Skeletal muscle cell (primary cell): ENCODE measurements at places on chromosomes 2 and 18.

DNA sequence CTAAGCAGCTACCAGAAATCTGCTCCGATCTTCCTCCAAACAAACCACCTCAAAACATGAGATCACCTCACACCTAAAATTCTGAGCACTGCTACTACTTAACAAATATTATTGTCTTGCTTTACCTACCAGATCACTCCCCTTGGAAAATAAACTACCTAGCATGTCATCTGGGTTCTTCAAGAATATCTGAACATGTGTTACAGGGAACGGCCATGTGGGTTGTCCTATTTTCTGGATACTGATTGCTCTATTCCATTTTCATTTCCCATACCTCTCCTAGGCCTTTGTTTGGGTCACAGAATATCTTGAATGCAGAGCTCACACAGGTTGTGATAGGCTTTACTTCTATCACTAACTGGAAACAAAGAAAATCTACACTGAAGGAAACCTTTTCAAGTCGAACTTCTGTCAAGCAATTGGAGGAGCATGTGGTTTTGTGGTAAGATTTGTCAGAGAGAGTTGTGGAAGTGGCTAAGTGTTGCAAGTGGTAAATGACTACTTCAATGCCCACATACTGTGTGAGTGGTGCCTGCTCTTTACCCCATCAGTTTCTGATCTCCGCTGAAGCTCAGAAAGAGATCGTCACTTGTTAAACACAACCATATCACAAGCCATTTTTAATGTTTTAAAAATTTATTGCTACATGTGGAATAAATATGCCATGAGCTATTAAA lies 739.1 kb upstream of the ZEB2 start:
- DNase-seq, result peak; percentile 15

- DNase-seq, result no peak
Measured at GRCh38 chr2:177894546-177894945, 178.0 kb downstream of the PDE11A start.

DNA sequence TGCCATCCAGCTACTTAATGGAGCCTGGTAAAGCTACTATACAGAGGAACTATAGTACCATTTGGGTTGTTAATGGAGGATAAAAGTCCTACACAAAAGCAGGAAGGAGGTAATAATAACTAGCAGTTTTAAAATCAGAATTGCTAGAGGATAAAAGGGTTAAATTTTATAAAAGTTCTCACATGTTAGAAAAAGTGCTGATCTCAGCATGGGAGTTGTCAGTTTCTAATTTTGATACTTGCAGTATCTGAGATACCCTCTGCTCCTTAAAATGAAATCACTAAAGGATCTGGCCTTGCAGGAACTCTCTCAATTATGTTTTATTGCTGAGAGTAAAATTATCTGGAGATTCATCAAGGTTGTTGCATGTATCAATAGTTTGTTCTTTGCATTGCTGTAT lies 272.2 kb upstream of the GYPC start:
- no peak for DNase-seq

GRCh38 chr2:158103411-158104012 lies 1.8 kb downstream of the UPP2 start:
- no peak for DNase-seq

- no peak for DNase-seq
Measured at GRCh38 chr2:68225119-68225632, 27.2 kb downstream of the PPP3R1 start.

- no peak for DNase-seq
Measured at GRCh38 chr2:156933645-156934225, 323.8 kb upstream of the GALNT5 start.

DNA sequence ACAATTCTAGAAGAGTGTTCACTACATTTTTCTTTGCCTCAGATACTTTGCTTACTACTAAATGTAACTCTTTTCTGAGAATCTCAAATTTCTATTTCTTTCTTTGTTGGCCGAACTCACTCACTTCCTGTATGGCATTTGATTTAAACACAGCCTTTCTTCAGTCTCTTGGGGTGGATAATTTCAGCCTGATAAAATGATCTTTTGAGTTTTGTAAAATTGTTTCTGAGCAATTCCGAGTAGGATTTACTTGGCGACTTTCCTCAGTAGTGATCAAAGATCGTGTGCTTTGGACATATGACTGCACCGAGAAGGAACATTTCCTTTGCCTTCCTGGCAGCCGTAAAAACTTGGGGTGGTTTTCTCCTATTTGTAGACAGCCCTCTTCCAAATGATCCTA lies 127.4 kb downstream of the DCDC2C start:
- no peak for DNase-seq
